ENCODE measurements at places on chromosomes 7 and 10.
A peak's percentile ranks its signal among the peaks of the same experiment; 100 is the strongest.

DNA sequence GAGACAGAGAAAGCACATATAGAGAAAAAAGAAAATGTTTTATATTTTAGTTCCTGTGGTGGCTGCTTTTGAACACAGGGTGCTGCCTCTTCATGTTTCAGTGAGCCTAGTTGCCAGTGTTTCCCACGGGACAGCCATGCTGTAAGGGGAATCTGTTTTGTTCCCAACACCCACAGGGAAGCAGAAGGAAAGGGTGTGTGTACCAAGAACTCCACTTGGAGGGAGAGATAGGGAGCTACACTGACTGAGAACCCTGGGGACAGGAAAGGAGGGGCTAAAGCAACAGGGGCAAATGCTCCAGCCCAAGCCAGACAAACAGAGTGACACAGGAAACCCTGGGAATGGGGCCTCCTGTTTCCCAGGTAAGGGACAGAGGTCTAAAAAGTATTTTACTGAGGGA is 40.2 kb downstream of the FRMPD2 start:
- DNase-seq: no peak

DNA sequence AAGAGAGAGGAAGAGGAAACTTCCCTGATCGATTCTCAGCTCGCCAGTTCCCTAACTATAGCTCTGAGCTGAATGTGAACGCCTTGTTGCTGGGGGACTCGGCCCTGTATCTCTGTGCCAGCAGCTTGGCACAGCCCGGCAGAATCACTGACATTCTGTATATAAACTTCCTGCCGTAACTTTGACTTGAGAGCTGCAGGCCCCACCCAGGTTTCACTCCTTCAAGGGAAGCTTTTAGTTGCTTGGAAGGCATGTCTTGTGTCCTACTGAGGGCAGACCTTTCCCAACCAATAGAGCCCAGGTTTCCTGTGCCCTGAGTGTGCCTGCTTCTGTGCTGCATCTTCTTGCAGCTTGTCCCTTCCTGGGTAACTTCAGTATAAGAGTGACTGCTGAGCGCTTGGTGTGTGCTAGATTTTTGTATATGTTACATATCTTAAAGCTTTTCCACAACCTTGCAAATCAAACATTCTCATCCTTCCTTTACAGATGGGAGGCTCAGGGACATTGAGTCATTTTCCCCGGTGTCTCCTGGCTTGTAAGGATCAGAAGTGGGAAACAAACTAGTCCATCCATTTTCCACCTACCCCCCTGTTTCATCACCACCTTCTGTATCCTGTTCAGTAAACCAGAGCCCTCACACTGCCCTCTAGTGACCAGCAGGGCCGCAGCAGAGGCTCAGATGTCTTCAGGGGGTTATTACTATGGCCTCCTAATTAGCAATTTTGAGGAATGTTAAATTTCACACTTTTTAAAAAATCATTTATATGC is 225.2 kb upstream of the PRSS58 start:
- peak; percentile 63 for DNase-seq

- DNase-seq: no peak
Measured at GRCh38 chr10:96407560-96408069, 48.8 kb upstream of the OPALIN start.

DNA sequence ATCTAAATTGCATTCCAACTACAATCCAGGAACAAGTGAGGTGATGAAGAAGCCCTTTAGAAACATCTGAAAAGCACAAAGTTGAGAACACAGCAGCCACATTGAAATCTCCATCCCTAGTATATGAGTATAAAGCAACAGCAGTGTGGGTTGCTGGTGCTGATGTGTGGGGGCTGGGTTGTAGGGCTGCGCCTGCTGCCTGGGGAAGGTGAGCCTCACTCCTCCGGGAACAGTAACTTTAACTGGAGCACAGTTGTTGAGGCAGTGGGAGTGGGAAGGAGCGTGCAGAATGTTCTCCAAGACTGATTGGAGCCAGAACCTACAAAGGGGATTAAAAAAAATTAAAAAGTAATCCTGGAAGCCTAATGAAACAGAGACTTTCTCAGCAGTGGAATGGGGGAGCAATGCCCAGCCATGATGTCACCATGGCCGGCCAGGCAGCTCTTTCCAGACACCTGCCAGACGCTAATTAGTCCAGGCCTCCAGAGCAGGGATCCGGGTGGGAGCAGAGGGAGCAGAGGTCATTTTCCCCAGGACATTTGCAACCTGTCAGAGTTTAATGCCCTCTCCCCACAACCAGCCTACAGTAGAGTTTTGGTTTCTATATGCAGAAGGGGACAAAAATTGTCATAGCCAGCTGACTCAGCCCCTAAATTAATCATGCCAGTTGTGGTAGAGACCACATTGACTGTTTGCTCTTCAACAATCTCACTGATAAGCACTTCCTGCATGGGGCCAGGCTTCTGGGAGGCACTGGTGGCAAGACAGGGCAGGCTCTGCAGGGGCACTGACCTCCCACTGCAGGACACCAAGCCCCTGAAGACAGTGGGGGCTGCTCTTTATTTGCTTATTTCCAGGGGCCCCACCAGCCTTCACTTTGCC is 133.0 kb upstream of the ZNF32 start:
- no peak for DNase-seq

- no peak for DNase-seq
Measured at GRCh38 chr7:44565795-44566559, 7.7 kb downstream of the DDX56 start.

DNA sequence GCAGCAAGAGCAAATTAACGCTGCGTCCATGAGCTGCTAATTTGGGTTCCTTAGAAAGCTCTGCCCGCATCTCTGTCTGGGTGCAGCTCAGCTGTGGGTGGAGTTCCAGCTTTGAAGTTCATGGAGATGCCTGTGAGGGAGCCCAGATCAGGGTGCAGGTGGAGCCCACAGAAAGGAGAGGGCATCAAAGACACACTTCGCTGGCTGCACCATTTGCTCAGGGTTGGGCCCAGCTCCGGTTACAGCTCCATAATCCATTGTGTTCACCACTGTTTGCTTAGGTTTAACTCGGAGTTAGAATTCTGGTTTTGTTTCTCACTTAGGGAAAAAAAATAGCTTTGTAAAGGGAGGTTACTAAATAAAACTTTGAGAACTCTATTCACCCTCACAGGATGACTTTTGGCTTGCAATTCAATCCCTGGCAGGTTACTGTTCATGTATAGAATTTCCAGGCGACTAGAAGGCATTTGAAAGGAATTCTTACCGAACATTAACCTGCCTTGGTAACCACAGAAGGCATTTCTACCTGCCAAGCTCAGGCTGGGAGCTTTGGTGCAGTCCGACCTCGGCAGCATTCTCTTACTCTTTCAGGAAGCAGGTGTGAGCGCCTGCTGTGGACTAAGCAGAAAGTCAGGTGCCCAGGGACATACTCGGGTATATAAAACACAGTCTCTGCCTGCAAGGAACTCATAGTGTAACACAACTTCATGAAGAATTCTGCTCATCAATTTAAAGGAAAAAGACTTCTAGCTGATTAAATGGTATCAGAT is 179.5 kb upstream of the RNF32 start:
- no peak for DNase-seq

DNA sequence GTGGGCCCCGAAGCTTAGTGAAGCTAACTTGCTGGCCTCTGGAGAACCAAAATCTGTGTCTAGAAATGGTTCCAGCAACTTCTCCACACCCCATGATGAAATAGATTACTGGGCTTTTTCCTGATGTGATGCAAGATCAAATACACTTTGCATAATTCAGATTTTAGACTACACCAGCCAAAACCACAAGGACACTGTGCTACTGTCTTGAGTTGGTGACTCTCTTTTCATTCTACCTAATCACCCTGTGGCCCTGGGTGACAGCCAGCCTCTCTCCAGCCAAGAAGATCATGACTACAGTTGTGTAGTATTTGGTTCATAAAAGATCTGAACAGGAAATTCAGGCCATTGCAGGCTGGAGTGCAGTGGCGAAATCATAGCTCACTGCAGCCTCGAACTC is 22.2 kb downstream of the AZGP1 start:
- DNase-seq: peak; percentile 75

- no peak for DNase-seq
Measured at GRCh38 chr7:99465421-99465768, 572 bp downstream of the ATP5MF start.

DNA sequence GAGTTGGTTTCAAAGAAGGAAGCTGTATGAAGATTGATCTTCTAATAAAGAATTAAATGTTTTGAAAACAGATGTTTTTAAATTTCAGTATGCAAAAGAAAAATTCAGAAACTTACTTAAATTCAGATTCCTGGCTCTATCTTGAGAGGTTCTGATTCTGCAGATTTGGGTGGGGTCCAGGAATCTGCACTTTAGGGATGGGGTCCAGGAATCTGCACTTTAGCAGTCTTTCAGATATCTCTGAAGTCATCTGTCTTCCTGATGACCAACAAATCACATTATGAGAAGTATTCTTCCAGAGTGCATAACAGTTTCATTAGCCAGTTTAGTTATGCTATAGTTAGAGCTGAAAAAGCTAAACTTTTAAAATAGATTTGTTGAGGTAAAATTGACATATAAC is 24.1 kb downstream of the ABRAXAS2 start:
- DNase-seq: no peak

DNA sequence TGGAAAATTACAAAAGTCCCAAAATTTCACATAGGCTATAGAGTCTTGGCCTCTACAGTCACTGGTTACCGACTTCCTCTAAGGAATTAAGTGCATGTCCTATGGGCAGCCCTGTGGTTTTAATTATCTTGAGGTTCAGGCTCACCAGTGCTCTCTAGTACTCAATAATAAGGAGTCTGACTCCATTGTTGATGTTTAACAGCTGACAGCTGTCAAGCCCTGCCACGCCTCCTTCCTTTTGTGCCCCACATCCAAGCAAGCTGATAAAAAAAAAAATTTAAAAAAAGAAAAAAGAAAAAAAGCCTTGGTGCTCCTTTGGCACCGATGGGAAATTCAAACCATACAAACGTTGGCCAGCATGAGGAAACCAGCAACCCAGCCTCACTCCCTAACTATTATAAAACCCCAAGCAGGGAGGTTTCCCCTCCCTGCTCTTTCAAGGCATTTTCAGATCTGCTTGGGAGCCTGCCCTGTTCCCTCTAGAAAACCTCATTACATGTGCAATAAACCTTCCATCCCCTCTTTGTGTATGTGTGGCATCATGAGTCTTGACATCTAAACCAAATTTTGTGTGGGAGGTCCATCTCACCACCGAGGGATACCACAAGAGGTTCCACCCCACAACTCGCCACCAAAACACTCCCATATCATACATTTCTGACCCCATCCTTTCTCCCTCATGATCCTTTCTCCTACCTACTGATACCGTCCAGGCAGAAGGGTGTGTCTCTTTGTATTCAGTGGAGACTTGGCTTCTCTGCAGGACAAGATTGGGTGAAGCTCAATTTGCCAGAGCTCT is 70.9 kb upstream of the CCDC71L start:
- DNase-seq: no peak

DNA sequence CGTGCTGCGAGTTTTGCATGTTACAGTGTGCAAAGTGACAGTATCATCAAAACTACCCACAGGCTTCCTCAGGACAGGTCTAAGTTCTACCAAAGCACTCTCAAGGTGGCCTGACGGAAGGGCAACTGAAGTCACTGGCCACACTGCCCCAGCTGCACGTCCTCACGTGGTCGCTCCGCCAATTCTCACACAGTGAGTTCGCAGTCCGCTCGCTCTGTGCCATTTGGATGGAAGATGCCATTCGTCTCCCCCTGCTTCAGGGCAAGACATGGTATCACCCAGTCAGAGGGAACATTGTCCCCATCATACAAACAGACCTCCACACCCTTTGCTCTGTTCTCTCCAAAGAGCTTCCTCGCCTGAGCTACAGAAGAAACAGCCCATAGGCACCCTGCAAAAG is 109.6 kb upstream of the COBL start:
- no peak for DNase-seq

DNA sequence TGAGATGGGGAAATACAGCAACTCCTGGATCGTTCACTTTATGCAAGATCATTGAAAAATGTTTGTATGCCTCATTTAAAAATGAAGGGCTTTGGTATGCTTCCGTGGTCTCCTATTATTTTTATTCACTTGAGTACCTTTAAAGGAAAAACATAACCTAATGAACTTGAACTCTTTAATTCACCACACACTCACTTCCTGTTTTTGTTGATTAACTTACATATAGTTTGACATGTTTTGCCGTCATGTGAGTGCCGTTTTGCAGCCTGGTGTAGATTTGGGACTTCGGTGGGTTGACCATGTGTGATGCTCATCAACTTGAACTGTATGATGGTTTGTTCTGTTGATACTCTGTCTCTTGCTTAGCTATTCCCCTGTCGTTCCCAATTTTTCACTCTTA is 28.9 kb downstream of the CASP7 start:
- no peak for DNase-seq

DNA sequence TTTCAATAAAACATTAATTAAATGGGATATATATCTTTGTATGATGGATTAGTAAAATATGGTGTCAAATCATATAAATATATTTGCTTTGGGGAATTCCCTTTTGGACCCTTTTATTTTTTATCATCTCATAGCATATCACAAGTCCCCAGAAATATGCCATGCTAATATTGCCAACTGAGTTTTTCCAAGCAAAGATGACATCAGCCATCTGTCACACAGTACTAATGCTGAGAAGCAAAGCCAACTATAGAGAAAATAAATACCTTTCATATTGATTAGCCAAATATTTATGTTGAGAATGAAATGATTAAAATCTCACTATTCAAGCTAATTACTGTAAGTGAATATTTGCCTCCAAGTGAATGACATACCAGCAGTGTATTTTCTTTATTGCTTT is 575.3 kb downstream of the ETV1 start:
- DNase-seq: no peak

- peak; percentile 26 for DNase-seq
Measured at GRCh38 chr10:132384618-132385388, 12.2 kb upstream of the PWWP2B start.

GRCh38 chr10:43905512-43906236 is 257.0 kb upstream of the ZNF32 start:
- no peak for DNase-seq

- DNase-seq: no peak
Measured at GRCh38 chr10:13104697-13105096, 4.7 kb downstream of the OPTN start.

DNA sequence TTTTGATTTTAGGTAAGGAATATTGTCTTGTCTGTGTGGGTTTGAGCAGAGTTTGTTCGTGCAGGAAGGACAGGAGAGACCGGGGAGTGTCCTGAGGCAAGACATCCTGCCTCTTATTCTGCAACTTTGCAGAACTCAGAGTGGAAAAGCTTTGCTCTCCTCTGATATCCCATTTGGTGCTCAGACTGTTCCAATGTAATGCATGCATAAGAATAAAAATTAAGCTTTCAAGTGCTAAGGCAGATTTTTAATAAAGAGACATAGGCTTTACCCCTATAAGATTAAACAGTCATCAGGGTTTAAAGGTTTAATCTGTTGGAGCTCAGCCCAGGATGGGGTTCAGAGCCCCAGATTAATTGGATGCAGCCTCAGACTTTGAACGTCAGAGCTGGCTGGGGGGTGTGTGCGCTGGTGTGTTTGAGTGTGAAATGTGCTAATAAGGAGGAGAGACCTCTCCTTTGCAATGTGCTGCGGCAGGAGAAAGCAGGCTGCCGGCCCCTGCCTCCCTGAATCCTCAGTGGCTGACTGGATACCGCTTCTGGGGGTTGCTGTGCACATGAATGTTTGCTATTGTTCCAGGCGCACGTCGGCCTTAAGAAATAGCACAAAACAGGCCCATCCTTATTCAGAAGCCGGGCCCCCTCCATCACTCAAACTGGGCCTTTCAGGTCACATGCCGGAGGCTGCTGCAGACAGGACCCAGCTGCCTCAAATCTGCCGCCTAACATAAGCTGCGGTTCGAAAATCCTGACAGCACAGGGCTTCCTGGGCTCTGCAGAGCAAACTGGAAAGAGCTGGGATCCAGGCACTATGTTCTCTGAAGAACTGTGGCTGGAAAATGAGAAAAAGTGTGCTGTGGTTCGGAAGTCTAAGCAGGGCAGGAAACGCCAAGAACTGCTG is 84.1 kb upstream of the PRR15 start:
- DNase-seq: no peak

- DNase-seq: peak; percentile 65
Measured at GRCh38 chr10:19815731-19816410, 361 bp upstream of the PLXDC2 start.
